ENCODE measurements at places on chromosomes 2 and 18. TPM values are rescaled to one million over a fixed set of nuclear protein-coding genes. Genes with fewer than 3 reads are reported as not detected.

ASIC4 gene
- total RNA-seq: 3.4 TPM

ALK gene
- total RNA-seq: 0.98 TPM

RBM45 gene
- 13.5 TPM for total RNA-seq

TMEM247 gene
- not detected for total RNA-seq

TUBA4B gene
- not detected for total RNA-seq

PIEZO2 gene
- 3.9 TPM for total RNA-seq

RASGRP3 gene
- 5.4 TPM for total RNA-seq

MOGAT1 gene
- not detected for total RNA-seq

LMAN1 gene
- 41.1 TPM for total RNA-seq

POTEI gene
- total RNA-seq: under 0.01 TPM

CD8A gene
- 2.0 TPM for total RNA-seq

ASPRV1 gene
- total RNA-seq: 1.7 TPM

LDLRAD4 gene
- 63.4 TPM for total RNA-seq
